ENCODE measurements at places on chromosomes 5 and 9.

DNA sequence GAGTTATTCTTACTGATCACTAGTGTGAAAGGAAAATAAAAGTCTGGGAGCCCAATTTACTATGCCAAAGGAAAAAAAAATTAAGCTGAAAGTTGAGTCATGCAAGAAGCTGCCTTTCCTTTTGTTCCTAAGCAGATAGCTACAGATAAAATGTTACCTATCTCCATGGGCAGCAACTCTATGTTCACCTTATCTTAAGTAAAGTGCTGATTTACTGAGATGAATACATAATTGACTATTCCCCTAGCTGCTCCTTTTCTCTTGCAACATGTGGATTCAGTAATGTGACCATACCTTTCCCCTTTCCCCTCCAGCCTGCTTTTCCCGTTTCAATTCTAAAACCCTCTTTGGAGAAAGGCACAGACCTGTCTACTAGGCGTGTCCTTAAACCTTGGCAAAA is 62.7 kb upstream of the NR5A1 start:
- no peak for DNase-seq

GRCh38 chr9:20526500-20527319 is 95.6 kb downstream of the MLLT3 start:
- DNase-seq: no peak

DNA sequence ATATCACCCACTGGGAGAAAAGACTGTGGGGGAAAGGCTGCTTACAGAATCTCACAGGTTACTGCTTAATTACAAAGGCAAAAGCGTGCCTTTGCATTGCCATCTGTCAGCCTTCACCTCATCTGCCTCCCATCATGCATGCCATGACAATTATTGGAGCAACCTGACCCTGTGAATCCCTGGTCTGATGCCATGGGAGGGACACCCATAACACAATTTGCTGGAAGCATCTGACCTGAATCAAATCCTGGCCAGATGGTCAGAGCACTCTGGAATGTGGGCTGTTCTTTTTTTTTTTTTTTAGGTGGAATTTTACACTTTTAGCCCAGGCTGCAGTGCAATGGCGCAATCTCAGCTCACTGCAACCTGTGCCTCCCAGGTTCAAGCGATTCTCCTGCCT is 11.6 kb upstream of the RETREG1 start:
- peak; percentile 91 for DNase-seq

- no peak for DNase-seq
These were observed 13.9 kb downstream of the SLC31A2 start for GRCh38 chr9:113164536-113165300.

GRCh38 chr9:87497604-87498045 is at the start of gene DAPK1:
Gene DAPK1, plus strand, starts transcription at chr9:87497867. Its CDS starts 1,211 bp downstream, at chr9:87499078.
- DNase-seq: peak; percentile 55

DNA sequence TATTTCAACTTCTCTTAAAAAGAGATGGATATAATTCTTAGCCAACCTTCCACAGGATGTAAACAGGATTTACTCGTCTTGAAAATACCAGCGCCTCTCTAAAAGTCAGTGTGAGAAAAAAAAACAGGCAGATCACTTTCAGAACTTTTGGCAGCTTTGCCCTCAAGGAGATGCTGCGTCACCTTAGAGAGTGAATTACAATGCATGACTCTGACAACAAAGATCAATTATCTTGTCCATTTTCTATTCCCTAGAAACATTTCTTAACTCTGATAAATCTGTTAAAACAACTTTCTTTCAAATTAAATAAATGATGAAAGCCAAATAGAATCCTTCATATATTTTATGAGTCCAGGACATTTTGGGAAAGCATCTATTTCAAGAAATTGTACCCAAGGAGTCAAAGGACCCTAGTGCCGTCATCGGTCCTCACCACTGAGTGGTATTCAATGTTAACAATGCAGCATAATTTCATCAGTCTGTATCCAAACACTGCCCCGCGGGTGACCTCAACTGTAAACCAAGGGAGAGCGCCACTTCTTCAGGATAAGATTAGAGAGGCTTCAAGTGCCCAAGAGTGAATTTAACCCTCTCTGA is 536.0 kb downstream of the PDE4D start:
- peak; percentile 91 for DNase-seq

DNA sequence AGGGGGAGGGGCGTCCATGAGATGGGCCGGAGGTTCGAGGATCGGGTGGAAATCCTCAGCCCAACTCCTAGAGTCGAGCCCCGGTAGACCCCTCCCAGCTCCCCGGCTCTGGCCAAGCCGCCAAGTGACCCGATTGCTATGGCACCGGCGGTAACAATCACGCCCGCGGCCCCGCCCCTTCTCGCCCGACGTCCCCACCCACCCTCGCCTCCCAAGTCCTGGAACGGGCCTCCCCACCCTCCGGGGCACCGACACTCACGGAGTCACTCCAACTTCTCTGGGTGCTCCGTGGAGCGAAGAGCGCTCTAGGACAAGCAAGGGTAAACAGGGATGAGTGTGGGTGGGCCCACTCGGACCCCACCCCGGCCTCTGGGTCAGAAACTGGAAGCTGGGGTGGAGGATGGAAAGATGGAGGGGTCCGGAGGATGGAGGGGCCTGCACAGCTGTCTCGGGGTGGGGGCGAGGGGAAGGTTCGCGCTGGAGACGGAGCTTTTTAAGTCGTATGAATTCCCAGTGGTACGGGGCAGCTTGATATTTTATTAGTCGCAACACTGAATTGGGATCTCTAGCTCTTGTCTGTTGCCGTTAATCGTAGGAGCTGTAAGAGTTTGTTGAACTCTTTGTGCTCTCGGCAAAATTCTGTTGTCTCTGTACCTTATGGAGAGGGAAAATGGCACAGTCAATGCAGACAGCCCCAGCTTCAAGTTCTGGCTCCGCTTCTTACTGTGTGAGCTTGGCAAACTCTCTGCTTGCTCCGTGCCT is at the start of gene SPACA9:
SPACA9 (plus strand) TSS at position 204 of the 762 bp plus-strand sequence. CDS start 5,050 bp downstream, outside the sequence.
- DNase-seq: peak; percentile 64

GRCh38 chr5:96220610-96221390 is 212.2 kb downstream of the PCSK1 start:
- DNase-seq: no peak

GRCh38 chr5:337563-338130 is 16.1 kb downstream of the AHRR start:
- peak; percentile 55 for DNase-seq

DNA sequence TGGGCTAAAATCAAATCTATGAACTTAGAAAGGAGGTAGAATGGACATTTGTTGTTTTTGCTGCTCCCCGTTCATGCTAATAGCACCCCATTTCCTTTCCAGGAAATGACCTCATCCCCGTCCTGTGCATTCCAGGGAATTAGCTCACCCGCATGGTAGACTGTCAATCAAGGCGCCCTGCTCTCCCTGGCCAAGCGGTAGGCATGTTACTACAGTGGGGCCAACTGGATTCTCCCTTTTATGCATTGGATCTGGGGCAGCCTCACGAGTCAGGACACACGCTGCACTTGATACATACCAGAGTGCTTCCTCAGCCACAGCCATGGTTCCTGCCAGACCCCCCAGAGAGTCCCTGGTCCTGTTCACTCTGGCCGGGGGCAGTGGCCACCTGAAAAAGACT is 111.0 kb upstream of the PTCH1 start:
- no peak for DNase-seq

GRCh38 chr9:26748449-26749058 is 144.0 kb downstream of the CAAP1 start:
- DNase-seq: no peak

DNA sequence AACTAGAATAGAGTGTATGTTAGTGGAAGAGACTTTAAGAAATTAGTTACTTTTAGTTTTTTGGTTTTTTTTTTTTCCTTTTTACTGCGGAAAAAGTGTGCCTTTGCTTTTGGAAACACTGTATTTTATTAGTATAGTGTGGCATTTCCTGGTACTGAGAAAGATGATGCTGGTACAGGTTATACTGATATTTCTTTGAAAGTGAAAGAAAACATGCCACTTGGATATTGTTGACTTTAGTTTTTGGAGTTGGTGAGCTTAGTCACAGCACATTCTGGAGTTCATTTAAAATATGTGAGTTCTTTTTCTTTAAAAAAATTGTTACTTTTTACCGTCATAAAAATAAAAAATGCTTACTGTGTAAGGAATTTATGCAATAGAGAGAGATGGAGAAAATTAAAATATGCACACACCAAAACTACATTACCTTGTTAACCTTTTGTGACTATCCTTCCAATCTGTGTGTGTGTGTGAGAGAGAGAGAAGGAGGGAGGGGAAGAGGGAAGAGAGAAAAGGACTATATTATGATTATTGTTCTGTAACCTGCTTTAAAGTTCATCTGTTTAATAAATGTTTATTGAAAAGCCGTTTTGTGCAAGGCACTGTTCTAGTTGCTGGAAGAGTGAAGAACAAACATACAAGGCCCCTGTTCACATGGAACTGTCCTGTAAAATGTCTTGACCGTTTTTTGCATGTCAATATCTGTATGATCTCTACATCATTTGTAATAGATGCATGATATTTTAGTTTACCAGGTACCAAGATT is 1.9 kb downstream of the UGCG start:
- no peak for DNase-seq

GRCh38 chr9:35340046-35340445 is 149.9 kb upstream of the RUSC2 start:
- no peak for DNase-seq

DNA sequence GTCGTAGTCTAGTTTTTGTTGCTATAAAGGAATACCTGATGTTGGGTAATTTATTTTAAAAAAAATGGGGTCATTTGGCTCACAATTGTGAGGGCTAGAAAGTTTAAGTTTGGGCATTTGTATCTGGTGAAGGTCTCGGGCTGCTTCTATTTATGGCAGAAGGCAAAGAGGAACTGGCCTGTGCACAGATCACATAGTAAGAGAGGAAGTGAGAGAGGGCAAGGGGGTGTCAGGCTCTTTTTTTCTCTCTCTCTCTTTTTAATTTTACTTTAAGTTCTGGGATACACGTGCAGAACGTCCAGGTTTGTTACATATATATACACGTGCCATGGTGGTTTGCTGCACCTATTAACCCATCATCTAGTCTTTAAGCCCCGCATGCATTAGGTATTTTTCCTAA is 453.3 kb downstream of the DIRAS2 start:
- DNase-seq: no peak

GRCh38 chr9:88808019-88808656 is 183.1 kb upstream of the S1PR3 start:
- DNase-seq: peak; percentile 8

DNA sequence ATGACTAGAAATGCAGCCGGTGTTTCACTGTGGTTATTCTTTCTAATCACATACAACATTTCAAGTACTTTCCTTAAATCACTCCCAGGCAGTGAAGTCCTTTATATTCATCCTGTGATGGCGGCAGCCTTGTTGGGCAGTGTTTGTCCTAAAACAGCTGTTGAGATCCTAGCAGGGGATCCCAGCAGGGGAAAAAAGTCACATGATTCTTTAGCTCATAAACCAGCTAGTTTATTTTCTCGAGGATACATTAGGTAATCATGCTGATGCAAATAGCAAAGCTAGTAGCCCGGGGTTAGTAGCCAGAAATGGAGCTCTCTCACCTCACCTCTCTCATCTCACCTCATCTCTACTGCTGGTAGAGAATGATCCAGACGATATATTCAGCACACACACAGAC is 70.5 kb downstream of the FOXD1 start:
- DNase-seq: peak; percentile 72

DNA sequence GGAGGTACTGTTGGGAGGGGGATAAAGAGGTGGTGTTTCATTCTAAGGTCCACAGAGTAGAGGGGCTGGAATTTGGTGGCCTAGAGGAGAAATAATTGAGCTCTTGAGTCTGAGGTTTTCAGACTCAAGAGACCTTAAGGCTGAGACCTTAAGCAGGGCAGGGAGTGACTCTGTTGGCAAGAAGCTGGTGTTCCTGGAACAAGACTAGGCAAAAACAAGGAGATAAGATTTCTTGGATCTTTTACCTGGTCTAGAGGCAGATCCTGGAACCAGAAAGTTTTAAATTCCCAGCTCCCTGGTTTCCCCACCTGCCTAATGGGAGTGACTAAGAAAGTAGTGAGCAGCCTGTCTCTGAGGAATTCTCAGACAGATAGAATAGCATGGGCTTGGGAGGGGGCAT is 4.1 kb upstream of the CCL21 start:
- DNase-seq: no peak

- DNase-seq: peak; percentile 98
These were observed 30.0 kb upstream of the PHF2 start for GRCh38 chr9:93546356-93546755.

DNA sequence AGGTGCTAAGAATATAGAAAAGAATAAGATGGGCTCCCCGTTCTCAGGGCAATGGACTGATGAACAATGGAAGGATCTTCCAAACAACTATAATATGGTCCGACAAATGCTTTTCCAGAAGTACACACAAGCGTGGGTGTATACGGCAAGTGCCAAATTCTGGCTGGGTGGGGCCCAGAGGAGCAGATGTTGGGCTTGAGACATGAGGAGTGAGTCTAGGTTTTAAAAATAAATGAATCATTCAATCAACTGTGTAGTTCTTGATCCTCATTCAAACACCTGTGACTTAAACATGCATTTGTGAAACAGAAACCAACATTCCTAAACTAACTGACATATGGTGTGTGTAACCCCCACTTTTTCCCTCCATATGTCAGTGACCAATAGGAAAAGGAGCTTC is 47.9 kb downstream of the MFAP3 start:
- DNase-seq: peak; percentile 59

DNA sequence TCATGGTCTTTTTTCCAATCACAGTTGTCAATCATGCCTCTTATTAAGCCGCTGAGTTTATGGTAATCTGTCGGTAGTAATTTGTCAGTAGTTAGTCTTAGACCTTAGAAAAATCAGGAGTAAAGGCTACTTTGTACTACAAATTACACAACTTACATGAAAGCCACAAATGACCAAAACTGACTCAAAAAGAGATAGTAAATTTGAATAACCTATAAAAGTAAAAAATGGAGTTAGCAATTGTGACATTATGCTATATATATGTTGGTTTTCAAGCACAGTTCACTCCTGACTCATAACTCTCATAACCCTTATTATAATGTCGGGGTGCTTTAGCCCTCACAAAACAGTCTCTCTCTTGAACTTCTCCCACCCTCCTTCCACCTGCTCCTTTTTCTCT is 251.8 kb downstream of the ROR2 start:
- no peak for DNase-seq

DNA sequence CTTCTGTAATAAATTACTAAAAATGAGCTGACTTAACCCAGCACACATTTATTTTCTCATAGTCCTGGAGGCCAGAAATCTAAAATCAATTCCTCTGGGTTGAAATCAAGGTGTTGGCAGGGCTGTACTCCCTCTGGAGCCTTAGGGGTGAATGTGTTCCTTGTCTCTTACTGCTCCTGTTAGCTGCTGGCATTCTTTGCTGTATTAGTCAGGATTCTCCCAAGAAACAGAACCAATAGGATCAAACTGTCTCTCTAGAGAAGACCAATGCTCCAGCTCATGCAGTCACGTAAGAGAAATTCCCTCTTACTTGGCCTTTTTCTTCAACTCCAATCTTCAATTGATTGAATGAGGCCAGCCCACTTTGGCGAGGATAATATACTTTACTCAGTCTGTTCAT is 15.3 kb upstream of the CD180 start:
- DNase-seq: no peak

- no peak for DNase-seq
These were observed 65.8 kb upstream of the STXBP1 start for GRCh38 chr9:127546125-127546832.

DNA sequence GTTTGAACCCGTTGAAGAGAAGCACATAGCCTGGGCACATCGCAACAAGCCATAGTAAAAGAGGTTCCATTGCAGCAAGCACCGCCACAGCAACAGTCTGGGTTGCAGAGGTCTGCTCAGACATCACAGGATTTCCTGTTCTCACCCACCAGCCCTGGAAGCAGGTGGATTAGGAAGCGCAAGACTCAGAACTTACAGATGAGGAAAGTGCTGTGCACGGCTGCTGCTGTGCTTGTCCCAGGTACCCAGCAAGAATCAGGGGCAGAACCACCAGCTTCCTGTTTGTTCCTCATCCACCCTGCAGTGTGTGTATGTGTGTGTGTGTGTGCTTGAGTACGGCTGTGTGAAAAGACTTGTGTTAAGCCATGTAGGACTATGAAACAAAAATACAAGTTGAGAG is 124.7 kb upstream of the IRX2 start:
- DNase-seq: no peak

Data from NCI-H69 (cell line).